ENCODE measurements at places on chromosomes 16 and 17.

DNA sequence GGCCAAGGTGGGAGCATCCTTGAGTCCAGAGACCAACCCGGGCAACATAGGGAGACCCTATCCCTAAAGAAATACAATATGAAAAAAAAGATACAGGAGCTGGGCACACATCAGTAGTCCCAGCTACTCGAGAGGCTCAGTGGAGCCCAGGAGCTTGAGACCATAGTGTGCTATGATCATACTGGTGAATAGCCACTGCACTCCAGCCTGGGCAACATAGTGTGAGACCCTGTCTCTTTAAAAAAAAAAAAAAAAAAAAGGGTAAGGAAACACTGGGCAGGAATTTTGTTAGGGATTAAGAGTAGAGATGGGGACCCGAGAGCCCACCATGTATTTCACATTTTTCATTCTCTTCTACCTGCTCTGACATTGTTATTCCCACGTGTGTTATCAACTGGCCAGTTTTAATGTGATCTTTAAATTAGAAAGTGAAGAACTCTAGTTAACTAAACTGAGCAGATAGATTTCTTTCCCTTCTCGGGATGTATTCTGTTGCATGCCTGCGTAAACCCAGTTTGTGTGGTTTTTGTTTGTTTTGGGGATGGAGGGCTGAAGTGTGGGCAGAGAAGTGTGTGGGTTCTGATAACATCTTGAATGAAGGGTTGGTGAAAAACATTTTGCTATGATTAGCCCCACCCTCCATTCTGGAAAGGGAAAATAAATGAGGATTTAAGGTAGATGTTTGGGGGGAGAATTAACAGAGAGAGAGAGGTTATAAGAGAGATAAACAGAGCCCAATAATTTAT is 17.2 kb upstream of the SNTB2 start:
- H3K27me3 ChIP-seq: no peaks in the 10 kb centered on the region
- H3K36me3 ChIP-seq: peaks cover 5% of the 10 kb centered on the region
- DNase-seq: no peak

DNA sequence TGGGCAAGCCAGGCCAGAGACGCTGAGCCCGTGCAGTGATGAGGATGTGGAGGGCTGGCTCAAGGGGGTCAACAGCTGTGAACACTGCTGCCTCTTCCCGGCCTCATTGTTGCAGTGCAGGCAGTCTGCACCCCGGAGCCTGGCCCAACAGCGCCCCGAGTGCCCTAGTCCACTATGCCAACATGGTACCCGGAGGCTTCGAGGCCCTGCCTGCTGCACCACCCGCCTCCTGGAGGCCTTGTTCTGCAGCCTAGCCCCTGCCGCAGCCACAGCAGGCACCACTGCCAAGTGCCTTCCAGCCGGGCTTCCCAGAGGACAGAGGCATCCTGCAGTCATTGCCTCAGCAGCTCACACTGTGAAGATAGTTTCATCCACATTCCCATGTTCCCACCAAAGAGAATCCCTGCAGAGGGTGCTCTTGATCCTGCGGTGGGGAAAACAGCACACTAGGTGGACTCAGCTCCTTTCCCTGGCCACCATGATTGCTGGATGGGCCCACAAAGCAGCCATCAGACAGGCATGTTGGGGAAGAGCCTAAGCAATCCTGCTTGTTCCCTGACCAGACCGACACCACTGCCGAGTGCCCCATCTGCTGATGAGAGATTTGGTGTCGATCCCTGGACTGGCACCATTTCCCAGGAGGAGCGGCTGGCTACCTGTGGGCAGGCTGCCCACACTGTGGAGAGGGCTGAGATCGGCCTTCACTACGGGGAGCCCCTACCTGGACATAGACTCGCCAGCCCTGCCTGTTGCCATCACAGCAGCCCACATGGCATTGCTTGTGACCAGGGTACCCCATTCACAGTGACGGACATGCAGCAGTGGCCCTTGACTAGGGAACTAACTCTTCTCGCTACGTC is 44.9 kb downstream of the USP22 start:
- DNase-seq: no peak
- H3K36me3 ChIP-seq: peaks cover 36% of the 10 kb centered on the region
- H3K4me3 ChIP-seq: no peak overlapping the region

- no peaks in the 10 kb centered on the region for H3K36me3 ChIP-seq
- H3K4me1 ChIP-seq: peaks cover 21% of the 10 kb centered on the region
- DNase-seq: no peak
- H3K27me3 ChIP-seq: no peaks in the 10 kb centered on the region
- H3K4me3 ChIP-seq: no peak overlapping the region
These were observed 16.5 kb upstream of the ADGRG3 start for GRCh38 chr16:57651344-57652333.

GRCh38 chr17:81656835-81657234 is 493 bp upstream of the PDE6G start:
- H3K36me3 ChIP-seq: no peaks in the 10 kb centered on the region
- DNase-seq: no peak

- no peak for DNase-seq
- no peak overlapping the region for H3K27ac ChIP-seq
- H3K4me3 ChIP-seq: no peak overlapping the region
- peaks cover 13% of the 10 kb centered on the region for H3K36me3 ChIP-seq
- H3K4me1 ChIP-seq: no peaks in the 10 kb centered on the region
These were observed 37.3 kb downstream of the TBCD start for GRCh38 chr17:82789051-82789592.

DNA sequence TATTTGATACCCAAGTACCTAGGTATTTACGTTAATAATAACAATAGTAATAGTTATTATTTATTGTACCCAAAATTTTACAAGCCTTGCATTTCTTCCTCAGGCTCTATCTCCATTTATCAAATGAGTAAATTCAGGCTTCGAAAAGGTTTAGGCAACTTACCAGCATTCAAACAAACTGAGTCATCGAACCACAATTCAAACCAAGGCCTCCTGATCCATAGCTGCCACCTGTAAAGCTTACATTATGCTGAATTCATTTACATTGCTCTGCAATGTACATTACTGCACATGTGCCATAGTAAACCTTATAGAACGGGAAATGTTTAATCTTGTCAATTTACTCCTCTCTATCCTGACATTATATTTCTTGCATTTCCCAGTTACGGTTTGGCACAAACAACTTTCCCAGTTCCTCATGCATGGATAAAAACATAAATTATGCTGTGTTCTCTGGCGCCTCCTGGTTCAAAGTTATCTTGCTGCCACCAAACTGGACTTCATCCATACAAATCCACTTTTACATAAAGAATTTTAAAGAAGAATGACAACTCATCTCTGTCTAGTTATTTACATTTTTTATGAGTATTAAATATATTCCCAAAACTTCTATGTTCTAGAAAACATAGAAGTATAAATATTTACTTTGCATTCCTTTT is 360.6 kb upstream of the SOX9 start:
- no peak overlapping the region for H3K27ac ChIP-seq
- DNase-seq: no peak
- H3K36me3 ChIP-seq: no peaks in the 10 kb centered on the region
- H3K27me3 ChIP-seq: no peaks in the 10 kb centered on the region
- H3K4me3 ChIP-seq: no peak overlapping the region
- H3K4me1 ChIP-seq: no peaks in the 10 kb centered on the region

- H3K27ac ChIP-seq: no peak overlapping the region
- H3K4me1 ChIP-seq: peaks cover 15% of the 10 kb centered on the region
- H3K4me3 ChIP-seq: no peak overlapping the region
- no peak for DNase-seq
These were observed 79.0 kb downstream of the MSI2 start for GRCh38 chr17:57335195-57335792.

- H3K27me3 ChIP-seq: no peaks in the 10 kb centered on the region
- H3K4me3 ChIP-seq: no peak overlapping the region
- DNase-seq: no peak
- no peaks in the 10 kb centered on the region for H3K36me3 ChIP-seq
These were observed 76.7 kb downstream of the PLD6 start for GRCh38 chr17:17129466-17129865.

- DNase-seq: peak; percentile 98
- peaks cover 59% of the 10 kb centered on the region for H3K4me1 ChIP-seq
- no peaks in the 10 kb centered on the region for H3K36me3 ChIP-seq
- no peaks in the 10 kb centered on the region for H3K27me3 ChIP-seq
- H3K4me3 ChIP-seq: no peak overlapping the region
These were observed 4.8 kb downstream of the P2RX1 start for GRCh38 chr17:3911271-3912053.

- H3K27ac ChIP-seq: no peak overlapping the region
- peaks cover 23% of the 10 kb centered on the region for H3K36me3 ChIP-seq
- H3K4me1 ChIP-seq: peaks cover 45% of the 10 kb centered on the region
- H3K27me3 ChIP-seq: no peaks in the 10 kb centered on the region
These were observed 1.5 kb downstream of the CNP start for GRCh38 chr17:41967921-41968578.

DNA sequence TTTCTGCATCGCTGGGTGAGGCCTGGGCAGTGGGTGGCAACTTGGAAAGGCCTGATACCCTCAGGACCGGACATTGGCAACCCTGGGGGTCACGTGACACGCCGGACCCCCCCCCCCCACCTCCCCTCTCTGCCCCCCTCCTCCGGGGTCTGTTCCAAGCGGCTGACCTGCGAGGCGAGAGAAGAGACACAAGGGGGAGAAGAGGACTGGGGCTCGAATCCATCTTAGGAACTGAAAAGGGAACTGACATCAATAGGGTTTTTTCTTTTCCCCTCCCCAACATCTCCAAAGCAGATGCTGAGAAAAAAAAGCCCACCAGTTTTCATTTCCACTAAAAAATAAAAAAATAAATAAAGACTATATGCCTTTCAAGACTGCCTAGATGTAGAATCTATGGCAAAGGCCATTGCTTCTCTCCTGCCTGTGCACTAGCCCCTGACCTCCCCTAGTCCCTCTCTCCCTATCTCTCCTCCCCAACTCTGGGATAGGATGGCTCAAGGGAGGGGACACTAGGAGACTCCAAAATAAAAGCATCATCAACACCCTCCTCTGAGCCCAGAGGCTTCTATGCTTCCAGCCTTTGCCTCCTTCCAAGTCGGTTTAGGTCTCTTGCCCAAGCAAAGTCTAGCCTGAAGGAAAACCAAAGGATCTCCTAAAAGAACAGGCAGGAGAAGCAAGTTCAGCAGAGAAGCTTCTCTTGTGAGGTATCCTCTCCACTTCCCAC is 7.7 kb upstream of the HOXB2 start:
- peaks cover 29% of the 10 kb centered on the region for H3K27me3 ChIP-seq
- DNase-seq: no peak
- no peak overlapping the region for H3K4me3 ChIP-seq
- no peak overlapping the region for H3K27ac ChIP-seq
- H3K36me3 ChIP-seq: no peaks in the 10 kb centered on the region

DNA sequence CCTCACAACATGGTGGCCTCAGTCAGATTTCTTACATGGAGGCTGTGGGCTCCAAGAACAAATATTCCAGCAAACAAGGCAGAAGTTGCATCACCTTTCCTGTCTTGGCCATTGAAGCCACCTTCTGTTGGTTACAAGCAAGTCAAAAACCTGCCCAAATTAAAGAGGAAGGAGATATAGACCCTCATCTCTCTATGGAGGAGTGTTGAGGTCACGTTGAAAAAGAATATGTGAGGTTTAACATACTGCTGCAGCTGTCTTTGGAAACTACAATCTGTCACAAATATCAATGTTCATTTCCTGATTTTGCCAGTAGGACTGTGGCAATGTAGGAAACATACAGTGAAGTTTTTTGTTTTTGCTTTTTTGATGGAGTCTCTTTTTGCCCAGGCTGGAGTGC is 211.4 kb downstream of the COPRS start:
- no peak overlapping the region for H3K4me3 ChIP-seq
- H3K4me1 ChIP-seq: no peaks in the 10 kb centered on the region
- no peaks in the 10 kb centered on the region for H3K27me3 ChIP-seq

GRCh38 chr17:67569873-67570272 is 147.9 kb upstream of the NOL11 start:
- H3K4me1 ChIP-seq: peaks cover 43% of the 10 kb centered on the region
- DNase-seq: no peak
- H3K4me3 ChIP-seq: no peak overlapping the region

- no peak overlapping the region for H3K4me3 ChIP-seq
- H3K27ac ChIP-seq: no peak overlapping the region
- DNase-seq: no peak
- H3K27me3 ChIP-seq: no peaks in the 10 kb centered on the region
- H3K4me1 ChIP-seq: peaks cover 15% of the 10 kb centered on the region
These were observed 1.6 kb upstream of the FBXL20 start for GRCh38 chr17:39402890-39403605.

GRCh38 chr16:76976101-76976500 is 214.9 kb upstream of the MON1B start:
- H3K27me3 ChIP-seq: no peaks in the 10 kb centered on the region
- no peak overlapping the region for H3K27ac ChIP-seq
- no peaks in the 10 kb centered on the region for H3K4me1 ChIP-seq
- H3K4me3 ChIP-seq: no peak overlapping the region

DNA sequence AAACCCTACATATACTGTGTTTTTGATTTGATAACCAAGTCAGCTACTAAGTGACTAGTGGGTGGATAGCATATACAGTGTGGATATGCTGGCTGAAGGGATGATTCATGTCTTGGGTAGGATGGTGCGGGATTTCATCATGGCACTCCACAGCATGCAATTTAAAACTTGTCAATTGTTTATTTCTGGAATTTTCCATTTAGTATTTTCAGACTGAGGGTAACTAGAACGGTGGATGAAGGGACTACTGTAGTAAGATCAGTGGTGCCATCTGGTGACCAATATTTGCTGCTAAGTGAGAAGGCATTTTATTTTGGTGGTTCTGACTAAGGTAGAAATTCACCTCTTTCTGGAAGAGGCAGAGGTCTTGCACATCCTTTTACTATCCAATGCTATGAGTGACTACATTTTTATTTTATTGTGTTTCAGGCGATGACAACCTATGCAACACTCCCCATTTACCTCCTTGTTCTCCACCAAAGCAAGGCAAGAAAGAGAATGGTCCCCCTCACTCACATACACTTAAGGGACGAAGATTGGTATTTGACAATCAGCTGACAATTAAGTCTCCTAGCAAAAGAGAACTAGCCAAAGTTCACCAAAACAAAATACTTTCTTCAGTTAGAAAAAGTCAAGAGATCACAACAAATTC is 3.1 kb downstream of the CDC6 start:
- H3K36me3 ChIP-seq: no peaks in the 10 kb centered on the region
- H3K4me1 ChIP-seq: peaks cover 11% of the 10 kb centered on the region
- peak; percentile 70 for DNase-seq
- no peak overlapping the region for H3K27ac ChIP-seq
- no peak overlapping the region for H3K4me3 ChIP-seq

- DNase-seq: no peak
- H3K4me3 ChIP-seq: no peak overlapping the region
- no peak overlapping the region for H3K27ac ChIP-seq
- H3K27me3 ChIP-seq: no peaks in the 10 kb centered on the region
- no peaks in the 10 kb centered on the region for H3K4me1 ChIP-seq
These were observed 39.5 kb upstream of the DNAH9 start for GRCh38 chr17:11558681-11559234.

GRCh38 chr16:88697116-88697830 is 8.9 kb downstream of the RNF166 start:
- no peaks in the 10 kb centered on the region for H3K27me3 ChIP-seq
- peaks cover 40% of the 10 kb centered on the region for H3K4me1 ChIP-seq
- H3K27ac ChIP-seq: no peak overlapping the region
- no peaks in the 10 kb centered on the region for H3K36me3 ChIP-seq
- no peak for DNase-seq

Measured in B cell (primary cell).